ENCODE measurements at places on chromosomes 3 and 15.

DNA sequence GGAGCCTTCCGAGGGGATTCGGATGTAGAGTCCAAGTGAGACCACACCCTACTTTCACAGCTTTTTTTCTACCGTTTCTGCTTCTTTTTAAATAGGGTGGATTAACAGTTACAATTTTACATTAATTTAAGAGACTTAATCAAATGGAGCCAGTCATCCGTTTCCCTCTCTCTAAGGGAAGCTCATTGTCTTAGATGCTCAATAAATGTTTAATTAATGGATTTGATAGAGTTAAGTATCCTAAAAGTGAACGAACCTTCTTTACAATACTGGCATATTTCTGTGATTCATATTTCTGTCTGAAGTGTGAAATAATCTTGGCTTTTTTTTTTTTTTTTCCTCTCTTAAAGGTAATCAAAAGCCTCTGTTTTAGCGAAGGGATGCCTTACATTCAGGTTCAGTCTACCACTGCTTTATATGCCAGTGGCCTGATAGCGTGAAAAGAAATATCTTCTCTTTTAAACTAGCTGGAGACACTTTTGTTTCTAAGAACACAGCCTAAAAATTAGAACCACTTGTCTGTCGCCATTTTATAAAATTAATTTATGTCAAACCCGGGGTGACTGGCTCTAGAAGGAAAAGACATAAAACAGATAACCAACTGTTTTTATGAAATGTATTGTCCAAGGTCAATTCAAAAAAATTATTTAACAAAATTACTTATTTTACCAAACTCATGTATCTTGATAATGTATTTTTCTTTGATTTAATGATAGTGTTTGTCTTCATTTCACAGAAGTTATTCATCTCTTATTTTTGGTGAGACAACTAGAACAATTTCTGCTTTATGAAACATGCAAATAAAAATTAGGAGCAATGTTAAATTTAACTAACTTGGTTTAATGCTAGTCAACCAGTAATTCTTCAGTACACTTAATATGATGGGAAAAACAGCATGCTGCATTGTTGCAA is 2.5 kb upstream of the CTNNB1 start:
- DNase-seq: no peak

GRCh38 chr3:108951820-108952501 is 1.7 kb downstream of the GUCA1C start:
- no peak for DNase-seq

DNA sequence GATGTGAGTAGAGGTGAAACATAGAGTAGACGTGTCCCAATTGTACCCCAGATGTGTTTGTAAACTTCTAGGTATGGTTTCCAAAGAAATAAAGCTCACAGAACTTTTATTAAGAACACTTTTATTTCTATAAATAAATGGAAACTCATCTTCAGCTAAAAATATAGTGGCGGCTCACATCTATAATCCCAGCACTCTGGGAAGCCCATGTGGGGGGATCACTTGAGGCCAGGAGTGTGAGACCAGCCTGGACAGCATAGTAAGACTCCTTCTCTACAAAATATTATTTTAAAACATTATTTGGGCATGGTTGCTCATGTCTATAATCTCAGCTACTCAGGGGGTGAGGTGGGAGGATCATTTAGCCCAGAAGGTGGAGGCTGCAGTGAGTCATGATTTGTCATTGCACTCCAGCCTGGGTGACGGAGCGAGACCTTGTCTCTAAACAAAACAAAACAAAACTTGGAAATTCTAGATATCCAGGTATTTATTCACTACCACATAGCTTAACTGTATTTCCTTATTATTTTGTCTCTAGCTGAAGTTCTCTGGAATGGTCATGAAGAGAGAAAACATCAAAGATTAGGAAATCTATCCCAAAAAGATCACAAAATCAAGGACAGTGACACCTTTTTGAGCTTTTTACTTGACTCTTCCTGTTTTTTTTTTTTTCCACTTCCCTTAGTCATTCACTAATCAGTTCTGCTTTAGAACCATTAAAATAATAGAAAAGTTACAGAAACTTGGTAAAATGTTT is 258.1 kb downstream of the TIGIT start:
- DNase-seq: peak; percentile 69

DNA sequence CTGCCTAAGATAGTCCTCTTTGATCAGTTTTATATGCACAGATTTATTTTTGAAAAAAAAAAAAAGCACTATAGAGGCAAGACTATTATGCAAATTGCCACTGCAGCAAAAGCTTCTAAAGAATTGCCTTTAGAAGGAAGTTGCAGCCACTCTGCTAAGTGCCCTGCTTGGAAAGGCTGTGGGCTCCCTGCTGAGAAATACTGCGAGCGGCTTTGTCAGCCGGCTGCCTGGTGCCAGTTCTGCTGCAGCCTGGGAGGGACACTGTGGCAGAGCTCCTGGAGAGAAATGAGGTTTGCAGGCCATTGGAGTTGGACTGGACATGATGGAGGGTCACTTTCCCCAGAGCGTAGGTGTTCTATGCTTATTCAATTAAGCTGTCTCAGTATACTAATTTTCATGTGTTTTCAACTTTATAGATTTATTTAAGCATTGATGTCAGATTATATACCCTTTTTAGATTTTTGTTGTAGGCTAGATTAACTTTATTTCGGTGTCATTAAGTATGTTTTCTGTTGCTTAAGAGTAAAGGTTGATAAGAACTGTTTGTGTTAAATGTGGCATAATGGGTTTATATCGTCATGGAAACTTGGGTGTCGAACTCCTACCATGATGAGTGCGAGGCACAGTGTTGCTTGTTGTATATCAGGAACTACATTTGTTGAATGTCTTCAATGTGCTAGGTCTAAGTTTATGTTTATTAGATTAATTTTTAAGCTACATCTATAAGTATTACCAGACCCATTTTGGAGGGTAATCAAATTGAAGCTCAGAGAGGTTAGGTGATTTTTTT is 6.6 kb downstream of the MAP2K5 start:
- DNase-seq: no peak
